ENCODE measurements at places on chromosomes 6 and 20.

DNA sequence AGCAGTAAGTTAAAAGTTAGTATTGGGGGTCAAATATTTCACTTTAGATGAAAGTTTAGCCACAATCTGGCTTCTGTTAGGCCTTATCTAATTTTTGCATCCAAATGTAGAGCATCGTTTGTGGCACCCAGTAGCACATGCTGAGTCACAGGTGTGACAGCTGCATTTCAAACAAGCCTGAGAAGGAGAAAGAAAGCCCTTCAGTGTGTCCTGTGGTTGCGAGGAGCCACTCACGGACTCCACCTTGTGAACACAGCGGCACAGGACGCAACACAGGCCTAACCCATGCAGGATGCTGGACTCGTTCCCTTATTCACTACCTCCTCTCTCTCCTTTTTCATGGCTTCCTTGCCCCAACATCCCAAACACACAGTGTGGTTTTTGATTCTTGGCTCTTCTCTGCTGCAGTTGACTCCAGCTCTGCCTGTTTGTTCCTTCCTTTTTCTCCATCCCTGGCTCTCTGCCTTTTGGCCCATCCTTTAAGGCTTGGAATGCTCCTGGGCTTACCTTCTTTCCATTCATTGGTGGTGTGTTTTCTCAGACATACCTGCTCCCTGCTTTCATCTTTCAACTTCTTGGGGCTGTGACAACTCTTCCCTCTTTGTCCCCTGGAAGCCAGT is 124.2 kb downstream of the SLC16A10 start:
- H3K36me3 ChIP-seq, result no peaks in the 10 kb centered on the region
- no peak overlapping the region for H3K27ac ChIP-seq
- H3K4me1 ChIP-seq, result no peaks in the 10 kb centered on the region
- no peak overlapping the region for H3K4me3 ChIP-seq

DNA sequence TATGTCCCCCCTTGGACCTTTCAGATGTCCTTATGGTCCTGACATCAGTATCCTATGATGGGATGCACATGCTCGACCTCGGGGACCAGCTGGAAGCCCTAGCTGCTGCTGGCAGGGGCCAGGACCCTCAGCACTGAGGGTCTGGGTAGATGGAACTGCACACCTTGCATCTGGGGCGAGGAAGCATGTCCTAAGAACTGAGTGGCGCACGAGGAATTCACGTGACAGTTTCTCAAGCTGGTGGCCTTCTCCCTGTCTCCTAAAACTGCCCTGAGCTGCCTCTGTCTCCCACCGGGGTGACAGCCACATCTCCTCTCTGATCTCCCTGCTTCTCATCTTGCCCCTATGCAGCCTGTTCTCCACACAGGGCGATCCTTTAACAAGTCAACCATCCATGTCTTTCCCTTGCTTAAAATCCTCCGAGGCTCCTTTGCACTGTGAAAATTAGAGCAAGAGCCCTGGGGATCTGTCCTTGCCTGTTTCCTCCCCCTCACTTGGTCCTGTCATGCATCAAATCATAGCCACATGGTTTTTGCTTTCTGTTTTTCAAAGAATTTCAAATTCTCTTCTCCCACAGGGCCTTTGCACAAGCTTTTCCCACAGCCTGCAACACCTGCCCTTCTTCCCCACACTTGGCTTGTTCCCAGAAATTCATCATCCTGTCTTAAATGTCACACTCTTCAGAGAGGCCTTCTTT is 107.7 kb downstream of the CDH26 start:
- H3K4me1 ChIP-seq, result no peaks in the 10 kb centered on the region
- H3K27me3 ChIP-seq, result no peaks in the 10 kb centered on the region
- no peak overlapping the region for H3K4me3 ChIP-seq
- H3K27ac ChIP-seq, result no peak overlapping the region
- no peaks in the 10 kb centered on the region for H3K36me3 ChIP-seq

GRCh38 chr6:154170106-154170505 is 131.1 kb downstream of the OPRM1 start:
- peaks cover 2% of the 10 kb centered on the region for H3K36me3 ChIP-seq
- H3K27me3 ChIP-seq, result peaks cover 4% of the 10 kb centered on the region
- H3K27ac ChIP-seq, result no peak overlapping the region
- H3K4me1 ChIP-seq, result no peaks in the 10 kb centered on the region

- H3K36me3 ChIP-seq, result peaks cover 40% of the 10 kb centered on the region
- no peak for DNase-seq
- H3K27ac ChIP-seq, result no peak overlapping the region
- H3K4me1 ChIP-seq, result no peaks in the 10 kb centered on the region
- H3K27me3 ChIP-seq, result no peaks in the 10 kb centered on the region
These were observed 40.1 kb upstream of the LTV1 start for GRCh38 chr6:143802833-143803565.

- no peaks in the 10 kb centered on the region for H3K36me3 ChIP-seq
- peaks cover 13% of the 10 kb centered on the region for H3K27me3 ChIP-seq
- H3K27ac ChIP-seq, result no peak overlapping the region
- no peak overlapping the region for H3K4me3 ChIP-seq
These were observed 81.7 kb downstream of the THBS2 start for GRCh38 chr6:169171951-169172350.

DNA sequence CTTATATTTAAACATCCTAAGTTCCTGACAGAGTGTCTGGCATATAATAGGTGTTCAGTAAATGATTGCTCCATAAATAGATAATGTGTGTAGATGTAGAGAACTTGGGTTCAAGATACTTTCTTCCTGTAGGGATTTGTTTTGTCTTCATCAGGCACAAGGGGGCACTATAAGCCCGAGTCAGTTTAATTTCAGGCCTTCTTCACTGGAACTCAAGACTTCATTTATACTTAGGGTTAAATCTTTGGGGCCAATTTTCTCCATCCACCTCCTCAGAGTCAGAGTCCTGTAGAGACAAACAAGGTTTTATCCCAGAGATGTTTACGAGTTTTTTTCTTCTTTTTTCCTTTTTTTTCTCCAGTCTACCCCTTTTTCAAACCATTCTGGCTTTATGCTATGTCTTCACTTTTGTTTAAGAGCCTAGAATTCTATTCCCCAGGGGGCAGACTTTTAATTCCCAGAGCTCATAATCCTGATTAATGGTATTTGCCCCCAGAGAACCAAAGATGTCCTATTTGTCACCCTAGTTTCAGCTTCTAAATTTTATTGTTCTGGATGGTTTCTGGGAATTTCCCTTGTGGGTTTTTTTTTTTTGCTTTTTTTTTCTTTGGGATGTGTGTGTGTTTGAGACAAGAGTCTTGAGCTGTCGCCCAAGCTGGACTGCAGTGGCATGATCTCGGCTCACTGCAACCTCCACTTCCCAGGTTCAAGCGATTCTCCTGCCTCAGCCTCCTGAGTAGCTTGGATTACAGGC is 88.4 kb downstream of the HFE start:
- peaks cover 17% of the 10 kb centered on the region for H3K4me1 ChIP-seq
- DNase-seq, result no peak
- peak overlapping the region; percentile 39 for H3K4me3 ChIP-seq
- no peaks in the 10 kb centered on the region for H3K27me3 ChIP-seq
- H3K27ac ChIP-seq, result peak overlapping the region; percentile 65

- H3K4me3 ChIP-seq, result no peak overlapping the region
- peaks cover 18% of the 10 kb centered on the region for H3K4me1 ChIP-seq
- H3K27ac ChIP-seq, result no peak overlapping the region
- peaks cover 17% of the 10 kb centered on the region for H3K27me3 ChIP-seq
These were observed 18.7 kb downstream of the TUBB2B start for GRCh38 chr6:3208775-3209113.
